ENCODE measurements at places on chromosomes 7 and 10.

DNA sequence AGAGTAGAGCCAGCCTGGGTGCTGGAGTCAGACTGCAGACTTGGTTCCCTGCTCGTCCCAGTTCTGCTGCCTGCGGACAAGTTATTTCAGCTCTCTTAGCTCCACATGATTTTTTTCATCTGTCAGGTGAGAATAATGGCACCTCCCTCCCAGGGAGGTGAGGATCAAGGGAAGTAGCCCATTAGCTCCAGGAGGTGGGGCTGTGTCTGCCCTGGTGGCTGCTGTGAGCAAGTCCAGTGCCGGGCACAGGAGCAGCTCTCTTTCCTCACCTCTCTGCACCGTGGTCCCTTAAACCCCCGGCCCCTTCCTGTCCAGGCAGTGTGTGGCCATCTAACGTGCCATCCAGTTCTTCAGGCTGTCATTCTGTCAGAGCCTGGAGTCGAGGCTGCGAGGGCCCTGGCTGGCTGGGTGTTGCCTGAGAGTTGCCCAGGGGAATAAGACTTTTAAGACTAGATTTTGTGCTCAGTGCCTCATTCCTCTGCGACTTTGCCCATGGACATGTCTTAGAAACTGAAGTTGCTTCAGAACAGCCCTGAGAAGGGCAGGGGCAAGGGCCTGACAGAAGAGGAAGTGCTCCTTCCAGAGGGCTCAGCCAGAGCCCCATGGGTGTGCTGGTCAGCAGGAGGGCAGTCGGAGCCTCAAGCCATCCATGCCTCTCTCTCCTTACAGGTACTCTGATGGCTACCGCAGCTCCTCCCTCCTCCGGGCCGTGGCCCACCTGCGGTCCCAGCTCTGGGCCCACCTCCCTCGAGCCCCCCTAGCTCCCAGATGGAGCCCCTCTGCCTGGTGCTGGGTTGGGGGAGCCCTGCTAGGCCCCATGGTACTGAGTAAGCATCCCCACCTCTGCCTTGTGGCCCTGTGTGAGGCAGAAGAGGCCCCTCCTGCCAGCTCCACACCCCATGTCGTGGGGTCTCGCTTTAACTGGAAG lies 5.0 kb downstream of the ABCB8 start:
- DNase-seq: no peak

GRCh38 chr10:16927546-16927945 lies 110.3 kb upstream of the RSU1 start:
- no peak for DNase-seq

- DNase-seq: no peak
Measured at GRCh38 chr7:106447318-106447847, 162.6 kb upstream of the NAMPT start.

DNA sequence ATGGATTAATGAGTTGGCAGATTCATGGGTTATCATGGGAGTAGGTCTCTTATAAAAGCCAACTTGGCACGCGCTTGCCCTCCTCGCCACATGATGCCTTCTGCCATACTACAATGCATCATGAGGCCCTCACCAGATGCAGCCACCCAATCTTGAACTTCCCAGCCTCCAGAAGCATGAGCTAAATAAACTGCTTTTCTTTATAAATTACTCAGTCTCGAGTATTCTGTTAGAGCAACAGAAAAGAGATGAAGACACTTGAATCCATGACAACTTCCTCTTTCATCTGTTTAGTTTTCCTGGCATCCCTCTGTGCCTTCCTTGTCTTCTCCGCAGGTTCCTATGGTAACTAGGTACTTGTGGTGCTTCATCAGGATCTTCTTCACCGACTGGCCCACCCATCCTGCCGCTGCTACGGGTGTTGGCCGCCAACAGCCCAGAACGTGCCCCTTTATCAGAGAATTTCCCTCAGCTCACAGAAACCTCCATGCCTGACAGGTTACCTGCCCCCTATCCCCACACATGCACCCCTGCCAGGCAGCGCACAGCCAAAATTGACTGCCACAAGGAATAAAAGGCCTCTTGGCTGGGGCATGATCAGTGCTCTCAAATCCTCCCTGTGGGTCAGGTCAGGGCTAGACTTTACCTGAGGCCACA lies 28.0 kb upstream of the PPIF start:
- DNase-seq: no peak

DNA sequence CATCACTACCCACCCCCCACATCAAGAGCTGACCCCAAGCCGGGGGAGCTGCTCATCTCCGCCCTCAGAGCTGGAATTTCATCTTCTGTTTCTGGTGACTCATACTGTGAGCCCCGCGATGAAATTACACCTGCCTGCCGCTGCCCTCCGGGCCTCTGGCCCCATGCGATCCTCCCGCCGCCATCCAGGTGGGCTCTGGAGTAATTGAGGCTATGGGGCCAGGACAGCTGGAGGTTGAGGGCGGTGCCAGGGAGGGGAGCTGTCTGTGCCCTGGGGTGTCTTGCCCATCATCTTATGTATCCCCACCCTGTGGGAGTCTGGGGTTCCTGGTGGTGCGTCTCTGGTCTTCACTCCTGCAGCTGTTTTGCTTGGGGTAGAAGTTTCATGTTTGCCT lies 9.0 kb downstream of the GTF2IRD1 start:
- no peak for DNase-seq

- peak; percentile 83 for DNase-seq
Measured at GRCh38 chr7:92987095-92987494, 130.7 kb downstream of the SAMD9 start.

GRCh38 chr7:74396993-74397392 lies 56.7 kb upstream of the GTF2IRD1 start:
- no peak for DNase-seq

- no peak for DNase-seq
Measured at GRCh38 chr10:132544744-132545658, 7.4 kb downstream of the INPP5A start.

GRCh38 chr7:103988468-103989199 lies 824 bp downstream of the RELN start:
- no peak for DNase-seq

DNA sequence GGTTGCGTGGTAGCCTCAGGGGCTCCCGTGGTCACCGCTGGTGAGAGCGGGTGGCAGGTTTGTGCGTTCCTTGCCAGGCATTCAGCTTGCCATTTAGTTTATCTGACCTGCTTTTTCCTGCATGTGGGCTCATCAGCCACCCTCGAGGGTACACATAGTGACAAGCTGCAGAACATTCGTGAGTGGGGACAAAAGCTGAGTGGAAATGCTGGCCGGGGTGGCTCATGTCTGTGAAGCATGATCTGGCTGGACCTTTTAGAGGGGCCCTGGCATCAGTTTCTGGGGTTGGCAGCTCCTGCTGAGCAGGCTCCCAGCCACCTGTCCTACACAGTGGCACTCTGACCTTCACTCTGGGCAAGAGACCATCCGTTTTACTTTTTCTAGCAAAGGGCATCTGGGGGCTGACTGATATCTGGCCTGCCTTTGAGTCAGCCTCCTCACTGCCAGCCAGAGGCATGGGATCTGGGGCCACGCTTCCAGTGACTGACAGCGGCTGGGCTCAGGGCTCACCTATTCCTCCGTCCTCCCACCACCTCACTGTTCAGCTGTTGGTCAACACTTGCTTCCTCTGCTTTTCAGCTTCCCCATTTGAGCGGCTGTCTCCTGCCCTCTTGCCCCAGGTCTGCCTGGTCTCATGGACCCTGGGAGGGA lies 75.0 kb downstream of the LANCL2 start:
- DNase-seq: no peak

DNA sequence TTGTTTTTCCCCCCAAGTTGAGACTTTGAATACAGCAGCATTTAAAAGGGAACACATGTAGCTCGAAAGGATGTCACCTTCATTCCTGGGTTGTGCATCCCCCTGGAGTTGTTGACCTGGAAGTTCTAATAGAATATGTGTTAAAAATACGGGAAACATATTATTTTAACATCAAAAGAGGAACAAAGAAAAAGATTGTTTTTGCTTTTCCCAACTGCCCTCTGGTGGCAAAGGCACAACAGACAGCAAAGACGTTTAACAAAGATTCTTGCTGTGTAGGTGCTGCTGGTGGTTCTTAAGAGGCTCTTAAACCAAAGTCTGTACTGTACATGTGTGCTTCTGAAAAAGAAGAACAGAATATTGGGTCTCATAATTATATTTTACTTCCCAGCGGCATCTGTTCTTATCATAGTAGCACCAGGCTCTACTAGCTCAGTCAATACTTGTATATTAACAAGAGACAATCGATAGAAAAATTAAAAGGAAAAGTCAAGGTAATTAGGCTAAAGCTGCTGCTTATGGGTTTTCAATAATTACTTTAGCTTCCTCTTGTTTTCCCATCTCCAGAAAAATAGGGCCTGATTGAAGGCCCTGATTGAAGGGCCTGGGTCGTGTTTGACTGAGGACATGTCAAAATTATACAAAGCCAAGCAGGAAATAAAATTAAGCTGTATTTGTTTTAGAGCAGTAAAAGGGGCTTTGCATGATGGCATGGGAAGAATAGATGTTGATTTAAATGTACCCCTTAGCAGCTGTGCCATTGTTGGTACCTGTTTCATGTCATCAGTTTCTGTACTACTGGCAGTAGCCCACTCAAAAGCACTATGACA lies 384.2 kb upstream of the LRGUK start:
- DNase-seq: peak; percentile 38

GRCh38 chr10:15052121-15052520 lies 8.4 kb downstream of the OLAH start:
- peak; percentile 11 for DNase-seq

- peak; percentile 93 for DNase-seq
Measured at GRCh38 chr10:113045147-113046055, 95.4 kb downstream of the TCF7L2 start.

DNA sequence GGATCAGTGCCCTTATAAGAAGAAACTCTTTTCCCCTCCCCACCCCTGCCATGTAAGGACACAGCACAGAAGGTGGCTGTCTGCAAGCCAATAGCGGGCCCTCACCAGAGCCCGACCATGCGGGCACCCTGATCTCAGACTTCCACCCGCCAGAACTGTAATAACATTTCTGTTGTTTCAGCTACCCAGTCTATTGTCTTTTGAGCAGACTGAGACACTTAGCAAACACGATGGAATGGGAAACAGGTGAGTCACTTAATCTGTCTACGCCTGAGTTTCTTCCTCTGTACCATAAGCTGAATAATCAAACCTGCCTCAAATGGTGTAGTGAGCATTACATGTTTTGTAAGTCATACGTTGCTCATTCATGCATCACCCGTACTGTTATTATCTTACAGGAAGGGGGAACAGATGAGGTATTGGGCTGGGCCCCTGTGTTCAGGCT lies 58.2 kb downstream of the STRA8 start:
- DNase-seq: peak; percentile 19

- DNase-seq: no peak
Measured at GRCh38 chr10:100658269-100658668, 87.1 kb upstream of the PAX2 start.

DNA sequence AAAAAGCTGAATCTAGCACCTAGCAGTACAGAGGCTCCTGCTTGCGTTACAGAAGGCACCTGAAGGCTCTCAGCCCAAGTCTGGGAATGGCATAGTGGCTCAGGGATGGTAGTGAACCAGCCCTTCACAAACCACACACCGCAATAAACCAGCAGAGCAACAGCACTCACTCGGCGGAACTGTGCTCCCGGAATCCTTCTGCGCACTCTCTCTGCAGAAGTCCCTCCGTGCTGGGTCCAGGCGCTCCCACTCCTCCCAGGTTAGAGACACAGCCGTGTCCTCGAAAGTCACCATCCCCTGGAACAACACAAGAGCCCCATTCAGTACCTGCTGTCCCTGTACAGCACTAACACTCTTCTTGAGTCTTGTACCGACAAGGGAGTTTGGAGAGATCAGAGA lies 1.5 kb downstream of the ZNF394 start:
- DNase-seq: no peak

GRCh38 chr7:138435231-138435919 lies 24.7 kb upstream of the TRIM24 start:
- no peak for DNase-seq

DNA sequence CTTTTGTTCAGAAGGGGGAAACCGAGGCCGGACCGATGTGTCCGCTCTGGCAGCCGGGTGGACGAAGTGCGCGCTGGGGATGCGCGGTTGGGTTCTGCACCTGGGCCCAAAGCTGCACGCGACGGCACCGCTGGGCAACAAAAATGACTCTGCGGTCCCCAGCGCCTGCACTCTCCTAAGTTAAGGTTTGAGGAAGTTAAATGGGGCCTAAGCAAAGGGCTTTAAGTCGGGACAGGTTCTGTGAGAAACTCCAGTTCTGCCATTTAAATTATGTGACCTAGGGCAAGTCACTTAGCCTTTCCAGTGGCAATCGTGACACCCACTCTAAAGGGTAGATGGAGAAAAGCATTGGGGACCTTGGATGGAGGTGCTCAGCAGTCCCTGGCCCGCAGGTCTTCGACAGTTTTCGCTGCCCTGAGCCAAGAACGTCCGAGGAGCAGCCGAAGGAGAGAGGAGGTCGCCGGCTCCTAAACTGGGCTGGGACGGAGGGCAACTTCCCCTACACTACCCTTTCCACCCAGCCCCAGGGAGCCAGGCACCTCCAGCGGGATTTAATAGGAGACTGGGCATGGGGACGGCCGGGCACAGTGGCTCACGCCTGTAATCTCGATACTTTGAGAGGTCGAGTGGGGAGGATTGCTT lies 534 bp upstream of the ACBD5 start:
- peak; percentile 16 for DNase-seq

- DNase-seq: peak; percentile 24
Measured at GRCh38 chr10:104680467-104681401, 39.6 kb downstream of the SORCS3 start.

- DNase-seq: no peak
Measured at GRCh38 chr10:14153570-14154055, 177.1 kb downstream of the FRMD4A start.

DNA sequence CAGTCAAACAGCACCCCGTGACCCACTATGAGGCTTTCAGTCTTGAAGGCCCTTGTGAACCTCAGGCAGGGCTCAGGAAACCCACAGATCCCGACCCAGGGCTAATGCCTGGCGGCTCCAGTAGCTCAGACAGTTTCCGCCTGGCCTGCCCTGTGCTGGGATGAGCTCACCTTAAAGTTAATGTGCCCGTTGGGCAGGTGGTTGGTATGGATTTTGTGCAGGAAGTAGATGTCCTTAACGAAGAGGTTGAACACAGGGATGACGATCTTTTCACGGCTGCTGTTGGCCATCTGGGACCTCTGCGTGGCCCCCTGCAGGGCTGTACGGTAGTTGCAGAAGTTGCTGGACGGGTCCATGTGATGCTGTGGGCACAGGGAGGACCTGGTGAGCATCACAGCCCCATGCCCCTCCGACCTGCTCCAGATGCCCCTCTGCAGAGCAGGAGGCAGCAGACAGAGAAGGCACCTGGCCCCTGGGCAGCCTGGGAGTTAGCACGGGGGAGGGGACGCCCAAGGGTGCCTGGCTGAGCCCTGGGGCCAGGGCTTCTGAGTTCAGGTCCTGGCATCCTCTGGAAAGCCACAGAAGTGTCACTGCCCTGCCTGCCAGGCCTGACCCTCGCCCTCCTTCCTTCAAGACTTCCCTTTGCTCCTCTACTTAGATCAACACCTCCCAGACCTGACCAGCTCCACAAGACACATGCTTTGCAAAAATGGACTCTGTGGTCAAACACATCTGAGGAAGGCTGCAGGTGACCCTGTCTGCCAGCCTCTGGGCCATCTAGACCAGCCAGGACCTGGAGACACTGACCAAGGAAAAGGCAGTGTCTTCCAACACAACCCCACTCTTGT lies 59.8 kb downstream of the CSGALNACT2 start:
- DNase-seq: peak; percentile 40

Measured in EH (cell line).